ENCODE measurements at places on chromosomes 2 and 18.

DNA sequence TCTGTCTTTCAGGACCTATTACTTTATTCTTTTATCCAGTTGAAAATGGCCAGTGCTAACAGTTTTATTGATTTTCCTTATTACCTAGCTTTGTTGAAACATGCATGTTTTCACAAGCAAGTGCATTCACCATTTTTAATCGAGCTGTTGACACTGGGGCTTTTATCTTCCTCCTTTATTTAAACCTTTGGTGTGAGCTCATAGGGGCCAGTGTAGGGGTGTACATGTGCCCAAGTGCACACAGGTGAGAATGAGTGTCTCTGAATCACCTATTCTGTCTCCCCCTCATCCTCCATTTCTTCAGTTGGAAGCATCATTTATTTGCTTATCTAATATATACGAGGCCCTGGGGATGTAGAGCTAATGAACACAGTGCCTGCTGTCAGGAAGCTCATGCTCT is 199.1 kb downstream of the PRKCE start:
- no peak for DNase-seq

DNA sequence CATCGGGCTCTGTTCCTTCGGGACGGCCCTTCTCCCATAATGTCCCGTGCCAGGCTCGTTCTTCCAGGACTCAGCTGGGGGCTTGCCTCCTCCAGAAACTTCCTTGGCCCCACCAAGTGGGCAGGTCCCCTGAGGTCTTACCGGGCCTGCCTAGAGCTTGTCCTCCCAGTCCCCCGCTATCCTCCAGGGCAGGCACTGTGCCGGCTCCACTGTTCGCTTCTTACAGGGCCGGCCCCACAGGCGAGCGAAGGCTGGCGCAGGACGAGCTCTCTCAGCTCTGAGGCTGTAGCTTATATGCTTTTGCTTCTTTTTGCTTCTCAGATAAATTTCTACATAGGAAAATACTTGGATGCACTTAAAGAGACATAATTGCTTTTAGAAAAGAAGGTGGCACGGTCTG is 229.4 kb downstream of the TWIST2 start:
- no peak for DNase-seq

GRCh38 chr18:78972930-78973331 is 6.7 kb upstream of the SALL3 start:
- DNase-seq = no peak

DNA sequence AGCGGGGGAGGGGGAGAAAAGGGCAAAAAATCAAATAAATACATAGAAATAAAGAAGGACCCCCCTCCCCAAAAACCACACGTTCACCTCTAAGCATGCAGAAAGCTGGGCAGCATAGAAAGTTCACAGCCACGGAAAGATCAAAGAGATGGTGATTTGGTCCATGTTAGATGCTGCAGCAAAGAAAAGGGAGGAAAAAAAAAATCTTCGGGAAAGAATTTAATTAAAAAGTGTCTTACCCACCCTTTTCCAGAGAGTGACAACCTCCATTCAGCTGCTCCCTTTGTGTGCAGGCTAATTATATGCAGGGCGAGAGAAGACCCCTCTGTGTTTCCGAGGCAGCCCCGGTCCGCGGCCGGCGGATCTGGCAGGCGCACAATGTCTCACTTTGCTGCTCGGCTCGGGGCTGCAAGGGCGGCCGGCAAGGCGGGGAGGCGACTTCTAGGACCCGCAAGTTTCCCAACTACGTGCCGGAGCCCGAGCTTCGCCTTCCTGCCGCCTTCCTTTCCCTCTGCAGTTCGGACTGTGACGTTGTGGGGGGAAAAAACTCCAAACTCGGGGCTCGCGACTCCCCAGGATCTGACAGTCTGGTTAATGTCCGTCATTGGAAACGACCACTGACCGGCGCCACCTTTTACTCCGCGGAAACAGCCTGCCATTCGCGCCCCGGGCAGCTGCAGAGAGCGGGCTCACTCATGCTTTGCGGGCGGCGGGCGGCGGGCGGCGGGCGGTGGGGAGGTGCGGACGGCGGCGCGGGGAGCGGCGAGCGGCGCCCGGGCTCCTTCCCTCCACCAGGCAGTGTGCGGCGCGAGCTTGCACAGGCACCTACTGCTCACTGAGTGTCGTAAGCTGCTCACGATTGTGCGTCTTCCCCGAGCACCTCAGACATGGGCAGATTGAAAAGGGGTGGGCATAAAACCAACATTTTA is at the start of gene LRRTM1:
TSS of gene LRRTM1 (minus strand) at position 844 of the 929 bp plus-strand sequence. CDS start 933 bp downstream, outside the sequence.
- DNase-seq = peak; percentile 48

- DNase-seq = no peak
These were observed 19.4 kb downstream of the SRSF7 start for GRCh38 chr2:38731684-38732221.

DNA sequence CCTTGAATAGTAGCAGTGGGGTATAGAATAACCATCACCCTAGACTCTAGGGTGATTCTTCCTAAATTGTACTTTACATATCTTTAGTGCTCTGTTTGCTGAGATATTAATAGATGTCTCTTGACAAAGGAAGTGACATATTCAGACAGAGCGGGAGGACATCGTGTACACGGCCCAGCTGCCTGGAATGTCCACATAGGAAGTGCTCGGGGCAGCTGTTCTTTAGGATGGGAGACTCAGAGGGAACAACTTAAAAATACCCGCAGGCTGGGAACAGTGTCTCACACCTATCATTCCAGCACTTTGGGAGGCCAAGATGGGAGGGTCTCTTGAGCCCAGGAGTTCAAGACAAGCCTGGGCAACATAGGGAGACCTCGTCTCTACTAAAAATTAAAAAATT is 206.1 kb downstream of the FAM210A start:
- DNase-seq = no peak

- peak; percentile 35 for DNase-seq
These were observed 25.6 kb upstream of the ACSL3 start for GRCh38 chr2:222835143-222835822.

GRCh38 chr2:144519934-144520731 is at the start of gene ZEB2:
Gene ZEB2 (minus strand): TSS chr2:144520119. CDS start chr2:144517350, 2,769 bp downstream.
- DNase-seq = no peak

- no peak for DNase-seq
These were observed 1.9 kb downstream of the CLK1 start for GRCh38 chr2:200862532-200863000.
